ENCODE measurements at places on chromosomes 5 and 9.

DNA sequence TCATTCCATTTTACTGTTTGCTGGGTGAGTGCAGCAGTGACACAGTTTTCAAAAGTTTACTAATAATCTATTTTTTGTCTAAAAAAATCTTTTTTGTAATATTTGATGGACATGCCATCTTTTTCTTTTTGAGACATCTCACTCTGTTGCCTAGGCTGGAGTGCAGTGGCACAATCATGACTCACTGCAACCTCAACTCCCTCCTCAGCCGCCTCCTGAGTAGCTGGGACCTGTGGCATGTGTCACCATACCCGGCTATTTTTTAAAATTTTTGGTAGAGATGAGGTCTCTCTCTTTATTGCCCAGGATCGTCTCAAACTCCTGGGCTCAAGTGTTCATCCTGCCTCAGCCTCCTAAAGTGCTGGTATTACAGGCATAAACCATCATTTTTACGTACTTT lies 86.0 kb downstream of the KDM4C start:
- DNase-seq = no peak

DNA sequence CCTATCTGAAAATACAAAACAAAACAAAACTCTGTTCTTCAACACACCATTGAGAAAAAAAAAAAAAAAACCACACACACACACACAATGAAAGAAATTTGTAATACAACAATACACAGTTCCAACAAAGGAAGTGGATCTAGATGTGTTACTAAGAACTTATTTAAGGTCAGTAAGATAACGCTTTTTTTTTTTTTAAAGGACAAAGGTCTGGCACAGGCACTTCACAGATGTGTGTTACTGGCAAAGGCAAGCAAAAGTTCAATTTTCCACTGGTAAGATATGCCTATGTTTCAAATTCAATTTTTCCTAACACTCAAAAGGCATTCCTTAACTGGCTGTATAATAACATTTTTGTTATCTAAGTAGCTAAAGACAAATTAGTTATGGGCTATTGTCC lies 3.6 kb downstream of the RFK start:
- DNase-seq = no peak

DNA sequence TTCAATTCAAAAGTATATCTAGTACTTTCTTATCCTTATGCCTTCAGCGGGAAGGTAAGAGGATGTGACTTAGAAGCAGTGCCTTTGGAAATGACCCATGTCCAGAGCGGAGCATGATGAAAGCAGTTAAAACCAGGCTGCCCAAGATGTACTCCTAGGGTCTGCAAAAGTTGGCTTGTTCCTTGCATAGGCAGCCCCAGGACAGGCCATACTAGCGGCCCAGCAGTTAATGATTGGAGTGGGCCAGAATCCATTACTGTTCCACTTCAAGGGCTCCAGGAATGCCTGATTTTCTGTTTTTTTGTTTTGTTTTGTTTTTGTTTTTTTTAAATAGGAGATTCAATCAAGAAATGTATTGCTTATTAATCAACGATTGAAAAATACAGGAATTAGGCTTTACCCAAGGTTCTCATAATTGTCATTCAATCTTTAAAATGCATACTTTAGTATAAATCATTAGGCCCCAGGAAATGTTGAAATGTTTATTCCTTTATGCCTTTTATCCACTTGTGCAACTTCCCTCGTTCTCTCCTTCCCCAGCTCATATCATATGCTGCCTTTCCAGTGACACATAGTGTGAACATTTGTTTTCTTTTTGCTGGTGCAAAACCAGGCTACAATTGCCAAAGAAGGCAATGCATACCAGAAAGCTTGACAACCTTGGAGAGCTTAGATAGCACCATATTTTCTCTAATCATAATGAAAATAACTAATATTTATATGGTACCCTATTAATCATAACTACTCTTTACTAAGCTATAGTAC lies 190.8 kb downstream of the ARHGEF28 start:
- DNase-seq = peak; percentile 86

- no peak for DNase-seq
Measured at GRCh38 chr5:6805841-6806240, 92.6 kb downstream of the TENT4A start.

GRCh38 chr9:17330097-17330496 lies 195.3 kb downstream of the CNTLN start:
- peak; percentile 22 for DNase-seq

GRCh38 chr5:124662181-124662781 lies 84.2 kb downstream of the ZNF608 start:
- DNase-seq = no peak

DNA sequence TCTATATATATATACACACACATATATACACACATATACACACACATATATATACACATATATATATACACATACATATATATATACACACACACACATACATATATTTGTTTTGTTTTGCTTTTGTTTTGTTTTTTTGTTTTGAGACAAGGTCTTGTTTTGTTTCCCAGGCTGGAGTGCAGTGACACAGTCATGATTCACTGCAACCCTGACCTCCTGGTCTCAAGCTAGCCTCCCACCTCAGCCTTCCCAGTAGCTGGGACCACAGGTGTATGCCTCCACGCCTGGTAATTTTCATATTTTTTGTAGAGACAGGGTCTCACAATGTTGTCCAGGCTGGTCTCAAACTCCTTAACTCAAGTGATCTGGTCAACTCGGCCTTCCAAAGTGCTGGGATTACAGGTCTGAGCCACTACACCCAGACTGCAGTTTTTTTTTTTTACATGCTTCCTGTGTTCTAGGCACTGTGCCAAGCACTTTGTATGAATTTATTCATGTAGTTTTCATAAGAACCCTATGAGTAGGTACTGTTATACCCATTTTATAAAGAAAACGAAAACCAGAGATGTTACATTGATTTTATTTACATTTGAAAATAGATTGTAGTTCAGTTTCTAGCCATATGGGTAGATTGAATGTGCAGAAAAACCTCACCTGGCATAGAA lies 120.7 kb downstream of the PBX3 start:
- DNase-seq = peak; percentile 35

DNA sequence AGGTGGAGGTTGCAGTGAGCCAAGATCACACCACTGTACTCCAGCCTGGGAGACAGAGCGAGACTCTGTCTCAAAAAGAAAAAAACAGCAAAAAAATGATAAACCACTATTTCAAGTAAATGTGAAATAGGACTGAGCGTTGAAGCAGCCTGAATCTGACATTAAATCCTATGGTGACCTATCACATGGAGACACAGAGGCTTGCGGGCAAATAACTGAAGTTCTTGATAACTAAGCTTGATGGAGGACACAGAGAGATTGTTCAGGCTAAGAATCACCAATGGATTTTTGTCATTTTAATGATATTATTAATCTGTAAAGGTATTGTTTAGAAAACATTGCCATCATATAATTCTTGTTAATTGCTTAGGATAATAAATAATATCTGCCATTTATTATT lies 15.7 kb upstream of the IL6ST start:
- no peak for DNase-seq

GRCh38 chr9:96420468-96421219 lies 2.5 kb upstream of the ZNF367 start:
- peak; percentile 97 for DNase-seq

DNA sequence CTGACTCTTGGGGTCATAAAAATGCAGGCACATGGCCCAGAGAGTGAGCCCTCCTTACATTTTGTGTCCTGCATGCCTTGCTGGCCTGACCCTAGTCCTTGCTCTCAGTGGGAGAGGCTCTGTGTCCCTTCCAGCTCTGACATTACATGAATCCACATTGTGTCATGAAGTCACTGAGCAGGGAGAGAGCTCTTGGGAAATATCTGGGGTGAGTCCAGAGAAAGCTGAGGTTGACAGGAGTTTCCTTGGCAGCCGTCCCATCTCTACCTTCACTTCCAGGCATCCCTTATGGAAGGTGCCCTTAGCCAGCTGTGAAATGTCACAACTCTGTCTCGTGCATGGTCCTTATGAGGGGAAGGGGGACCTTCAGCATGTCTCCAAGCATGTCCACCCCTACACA lies 41.0 kb downstream of the FAT2 start:
- DNase-seq = no peak

GRCh38 chr5:108503986-108504385 lies 122.1 kb upstream of the FBXL17 start:
- DNase-seq = peak; percentile 1

- DNase-seq = peak; percentile 11
Measured at GRCh38 chr5:42749020-42749419, 7.6 kb upstream of the CCDC152 start.

DNA sequence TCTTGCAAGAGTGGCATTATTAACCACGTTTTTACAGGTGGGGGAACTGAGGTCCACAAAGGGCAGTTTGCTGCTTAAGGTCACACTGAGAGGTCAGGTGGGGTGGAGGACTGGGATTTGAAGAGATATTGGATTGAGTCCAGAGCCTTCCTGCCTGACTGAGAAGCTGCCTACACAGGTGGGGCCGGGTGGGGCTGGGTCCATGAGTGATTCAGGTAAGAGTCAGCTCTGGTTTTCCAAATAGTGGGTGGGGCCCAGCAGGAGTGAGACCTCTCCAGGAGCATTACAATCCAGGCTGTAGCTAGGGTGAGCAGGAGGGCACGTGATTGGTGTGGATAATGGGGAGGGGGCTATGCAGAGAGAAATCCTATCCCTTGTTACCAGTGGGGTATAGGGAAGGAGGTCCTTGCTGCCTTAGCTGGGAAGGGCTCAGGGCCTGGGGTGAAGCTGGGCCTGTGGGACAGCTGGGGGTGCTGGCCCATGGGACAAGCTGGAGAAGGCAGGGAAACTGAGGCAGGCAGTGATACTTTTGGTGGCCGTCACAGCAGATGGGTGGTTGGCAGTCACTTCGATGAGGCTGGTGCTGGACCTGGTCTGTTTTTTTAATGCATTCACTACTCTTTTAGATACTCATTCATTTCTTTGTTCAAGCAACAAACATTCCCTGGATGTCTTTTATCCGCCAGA lies 2.9 kb upstream of the PTGS1 start:
- no peak for DNase-seq

GRCh38 chr5:42950456-42951292 lies 89.4 kb downstream of the ANXA2R start:
- peak; percentile 100 for DNase-seq

- no peak for DNase-seq
Measured at GRCh38 chr9:124295159-124295794, 37.5 kb downstream of the NEK6 start.

- no peak for DNase-seq
Measured at GRCh38 chr9:133485531-133486260, 6.8 kb upstream of the SLC2A6 start.

- no peak for DNase-seq
Measured at GRCh38 chr5:14347522-14347921, 204.4 kb downstream of the TRIO start.

- DNase-seq = no peak
Measured at GRCh38 chr5:78514427-78515330, 133.9 kb downstream of the LHFPL2 start.

DNA sequence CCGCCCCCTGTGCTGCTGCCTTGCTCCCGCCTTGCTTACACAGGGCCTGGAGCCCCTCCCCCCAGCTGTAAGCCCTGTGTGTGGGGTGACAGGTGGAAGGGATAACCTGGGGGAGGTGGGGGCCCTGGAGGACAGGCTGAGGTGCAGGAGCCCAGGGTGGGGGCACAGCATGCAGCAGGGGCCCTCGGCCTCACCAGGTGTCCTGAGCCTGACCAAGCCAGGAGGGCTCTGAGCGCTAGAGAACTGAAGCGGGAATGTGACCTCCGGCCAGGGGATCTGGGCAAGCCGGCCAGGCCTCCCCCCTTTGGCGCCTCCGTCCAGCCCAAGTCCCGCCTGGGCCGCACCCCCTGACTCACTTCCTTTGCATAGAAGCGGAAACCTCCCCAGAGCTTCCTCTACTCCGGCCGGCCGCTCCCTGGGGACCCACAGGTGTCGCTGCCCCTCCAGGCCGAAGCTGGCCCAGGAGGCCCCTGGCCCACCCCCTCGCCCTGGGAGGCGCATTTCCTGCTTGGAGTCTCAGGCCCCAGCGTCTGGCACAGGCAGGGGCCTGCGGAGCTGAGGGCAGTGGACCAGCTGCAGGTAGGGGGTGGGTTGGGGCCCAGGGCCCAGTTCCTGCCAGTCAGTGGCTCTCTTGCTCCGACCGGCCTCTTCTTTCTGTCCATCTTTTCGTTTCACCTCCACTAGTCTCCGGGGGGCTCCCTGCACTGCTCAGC lies at the start of gene TOR4A:
Gene TOR4A (plus strand): TSS at position 398 of the 713 bp plus-strand sequence. CDS start 964 bp downstream, outside the sequence.
- peak; percentile 65 for DNase-seq

DNA sequence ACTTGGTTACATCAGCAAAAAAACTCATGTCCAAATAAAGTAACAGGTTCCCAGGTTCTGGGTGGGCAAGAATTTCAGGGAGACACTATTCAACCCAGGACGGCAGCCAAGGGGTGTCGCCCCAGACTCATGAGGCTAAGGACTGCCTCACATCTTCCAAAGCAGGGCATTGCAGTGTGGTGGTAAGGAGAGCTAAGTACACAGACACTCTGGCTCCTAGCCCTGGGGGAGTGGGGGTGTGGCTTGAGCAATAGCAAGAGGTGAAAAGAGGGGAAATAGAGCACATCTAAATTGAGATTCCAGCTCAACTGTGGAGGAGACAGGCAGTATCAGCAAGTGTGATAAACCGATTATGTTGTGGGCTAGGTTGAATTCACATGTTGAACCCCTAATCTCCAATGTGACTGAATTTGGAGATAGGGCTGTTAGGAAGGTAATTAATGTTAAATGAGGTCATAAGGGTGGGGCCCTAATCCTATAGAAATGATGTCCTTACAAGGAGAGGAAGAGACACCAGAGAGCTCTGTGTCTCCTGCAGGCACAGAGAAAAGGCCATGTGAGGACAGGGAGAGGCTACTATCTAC lies 49.9 kb upstream of the MARCHF11 start:
- no peak for DNase-seq

GRCh38 chr5:54492178-54492577 lies 25.4 kb upstream of the SNX18 start:
- DNase-seq = no peak

GRCh38 chr9:86098824-86099700 lies at the start of gene GOLM1:
GOLM1 (minus strand) TSS chr9:86099558; CDS start chr9:86079320, 20,238 bp downstream.
- DNase-seq = peak; percentile 64

DNA sequence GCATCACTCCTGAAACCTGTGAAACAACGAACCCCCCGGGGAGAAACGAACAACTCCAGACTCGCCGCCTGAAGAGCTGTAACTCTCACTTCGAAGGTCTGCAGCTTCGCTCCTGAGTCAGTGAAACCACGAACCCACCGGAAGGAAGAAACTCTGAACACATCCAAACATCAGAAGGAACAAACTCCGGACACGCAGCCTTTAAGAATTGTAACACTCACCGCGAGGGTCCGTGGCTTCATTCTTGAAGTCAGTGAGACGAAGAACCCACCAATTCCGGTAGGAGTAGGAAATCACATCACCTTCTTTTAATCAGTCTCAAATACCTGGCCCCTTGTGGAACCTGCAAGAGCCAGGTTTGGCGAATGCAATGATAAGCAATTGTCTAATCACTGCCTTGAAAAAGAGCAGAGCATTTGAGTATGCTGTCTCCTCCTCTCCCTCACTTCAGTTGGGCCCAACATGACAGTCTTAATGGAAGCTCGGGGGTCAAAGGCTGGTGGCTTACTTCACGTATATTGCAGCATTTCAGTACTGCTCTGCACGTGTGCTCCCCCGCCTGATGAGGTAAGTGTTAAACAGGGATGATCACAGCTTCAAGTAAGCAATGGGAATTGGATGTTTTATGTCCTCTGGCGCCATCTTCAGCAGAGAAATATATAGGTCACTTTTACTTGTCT lies 473 bp downstream of the IRGM start:
- peak; percentile 87 for DNase-seq

Measured in fibroblast of upper back skin (primary cell).